ENCODE measurements at places on chromosomes 12 and 14.

DNA sequence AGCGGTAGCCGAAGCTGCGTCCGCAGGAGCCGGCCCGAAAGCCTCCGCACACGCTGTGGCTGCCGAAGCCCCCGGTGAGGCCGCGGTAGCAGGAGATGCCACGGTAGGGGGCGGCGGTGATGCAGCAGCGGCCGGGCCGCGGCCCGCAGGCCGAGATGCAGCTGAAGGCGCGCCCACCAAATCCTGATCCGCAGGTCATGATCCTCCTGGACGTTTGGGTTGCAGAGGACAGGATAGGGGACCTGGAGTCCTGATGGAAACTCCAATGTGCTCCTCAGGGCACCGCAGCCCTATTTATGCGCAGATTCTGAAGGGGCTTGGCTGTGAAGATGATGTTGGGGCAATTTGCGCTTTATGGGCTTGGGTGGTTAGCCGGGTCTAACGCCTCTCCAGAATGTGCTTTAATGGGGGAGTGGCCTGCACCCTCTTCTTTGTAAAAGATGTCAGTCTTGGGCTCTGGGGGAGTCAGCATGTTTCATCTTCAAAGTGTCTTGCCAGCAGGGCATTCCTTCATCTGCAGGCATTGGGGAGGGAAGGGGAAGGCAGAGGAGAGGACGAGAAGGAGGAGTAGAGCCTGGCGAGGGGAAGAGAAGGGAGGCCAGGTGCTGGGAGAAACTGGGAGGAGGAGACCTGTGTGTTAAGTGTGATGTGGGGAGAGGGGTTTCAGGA lies at the start of gene KRT81:
KRT81 (minus strand) TSS at position 268 of the 669 bp plus-strand sequence; CDS start at position 199, 69 bp downstream.
- no peak for DNase-seq

DNA sequence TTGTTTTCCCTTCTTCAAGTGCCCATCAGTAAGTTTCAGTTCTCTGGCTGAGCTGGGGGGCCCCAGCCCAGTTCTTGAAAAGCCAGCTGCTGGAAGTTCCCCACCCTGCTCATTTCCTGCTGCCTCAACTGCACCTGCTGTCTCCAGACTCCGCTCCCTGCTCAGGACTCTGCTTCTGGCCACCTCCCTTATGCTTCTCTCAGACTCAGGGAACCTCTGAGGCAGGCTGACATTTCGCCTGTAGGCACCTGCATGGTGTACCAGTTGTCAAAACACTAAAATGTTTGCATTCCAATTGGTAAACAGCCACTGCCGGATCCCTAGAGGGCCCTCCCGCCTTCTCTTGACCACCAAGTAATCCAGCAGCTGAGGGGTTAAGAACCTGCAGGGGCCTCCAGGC lies 136.5 kb upstream of the VRK1 start:
- DNase-seq, result no peak

DNA sequence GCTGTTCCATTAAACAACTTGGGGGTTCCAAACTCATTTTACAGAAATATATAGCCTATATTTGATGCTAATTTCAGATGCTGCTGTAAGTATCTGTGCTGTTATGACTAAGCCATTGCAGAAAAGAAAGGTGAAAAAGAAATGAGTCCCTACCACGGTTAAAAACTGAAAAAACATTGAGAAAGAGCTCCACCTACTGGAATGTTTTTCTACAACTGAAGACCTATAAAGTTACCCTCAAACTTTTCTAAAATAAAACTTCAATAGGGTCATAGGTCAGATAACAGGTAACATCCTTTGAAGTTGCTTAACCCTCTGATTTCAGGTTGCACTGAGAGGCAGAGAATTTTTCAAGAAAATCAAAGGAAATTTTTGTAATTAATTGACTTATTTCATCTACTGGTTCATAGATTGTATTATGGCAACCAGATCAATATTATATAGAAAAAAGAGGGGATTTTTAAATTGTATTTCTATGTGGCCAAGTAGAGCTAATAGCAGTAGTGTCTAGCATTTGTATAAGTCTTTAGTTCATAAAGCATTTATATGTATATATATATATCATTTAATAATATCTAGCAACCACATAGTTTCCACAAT lies 279.9 kb downstream of the RPS29 start:
- no peak for DNase-seq

- no peak for DNase-seq
Observed at GRCh38 chr12:15787778-15788177, 1.4 kb downstream of the EPS8 start.

GRCh38 chr12:13772264-13772663 lies 209.1 kb downstream of the GRIN2B start:
- DNase-seq, result no peak

DNA sequence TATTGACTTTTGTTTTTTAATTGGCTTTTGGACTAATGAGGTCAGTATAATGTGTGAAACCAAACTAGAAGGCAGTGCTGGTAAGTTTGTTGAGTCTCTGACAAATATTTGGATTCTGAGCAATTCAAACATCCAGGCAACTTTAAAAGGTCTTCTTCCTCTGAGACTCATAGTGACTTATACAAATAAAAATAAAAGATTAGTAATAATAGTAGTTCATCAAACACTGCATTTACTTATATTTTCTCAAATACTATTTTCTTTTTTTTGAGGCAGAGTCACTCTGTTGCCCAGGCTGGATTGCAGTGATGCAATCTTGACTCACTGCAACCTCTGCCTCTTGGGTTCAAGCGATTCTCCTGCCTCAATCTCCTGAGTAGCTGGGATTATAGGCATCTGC lies 337.9 kb downstream of the DAD1 start:
- no peak for DNase-seq

DNA sequence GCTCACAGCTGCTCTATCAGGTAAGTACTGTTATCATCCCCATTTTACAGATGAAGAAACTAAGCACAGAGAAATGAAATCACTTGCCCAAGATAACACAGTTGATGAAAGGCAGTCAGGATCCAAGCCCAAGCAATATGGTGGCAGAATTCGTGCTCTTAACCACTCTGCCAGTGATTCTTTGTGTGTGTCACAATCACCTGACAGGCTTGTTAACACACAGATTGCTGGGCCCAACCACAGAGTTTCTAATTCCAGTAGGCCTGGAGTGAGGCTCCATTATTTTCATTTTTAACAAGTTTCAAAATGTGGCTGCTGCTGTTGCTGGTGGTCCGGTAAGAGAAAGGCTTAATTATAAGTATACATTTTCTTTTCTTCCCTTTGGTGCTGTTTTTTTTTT lies 134.2 kb downstream of the TGFB3 start:
- DNase-seq, result no peak

DNA sequence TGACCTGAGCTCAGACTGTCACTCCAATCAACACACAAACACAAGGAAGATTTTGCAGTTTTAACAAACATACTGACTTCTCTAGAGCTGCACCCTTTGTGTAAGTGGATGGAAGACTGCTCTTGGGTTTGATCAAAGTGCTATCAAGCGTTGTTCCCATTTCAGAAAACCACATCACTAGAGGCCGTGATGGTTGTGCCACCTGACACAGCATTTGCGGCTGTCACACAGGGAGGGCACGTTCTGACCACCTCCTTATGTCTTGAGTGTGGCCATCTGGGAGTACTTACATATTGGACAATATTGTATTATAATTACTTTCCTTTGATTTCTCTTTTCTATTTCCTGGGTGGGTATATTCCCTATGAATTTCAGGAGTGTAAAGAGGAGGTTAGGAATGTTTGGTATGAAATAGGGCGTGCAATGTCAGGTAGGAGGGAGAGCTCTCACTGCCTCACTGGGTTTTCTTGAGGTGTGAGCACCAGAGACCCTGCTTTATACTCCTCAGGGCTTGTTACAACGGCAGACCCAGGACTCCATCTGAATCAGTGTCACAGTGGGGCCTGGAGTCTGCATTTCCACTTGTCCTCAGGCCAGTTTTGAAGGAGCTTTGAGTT lies 74.3 kb downstream of the SYNE3 start:
- no peak for DNase-seq

- DNase-seq, result no peak
Observed at GRCh38 chr12:12020762-12021161, 50.0 kb upstream of the BCL2L14 start.

GRCh38 chr12:26732005-26732908 lies 100.7 kb downstream of the ITPR2 start:
- no peak for DNase-seq

DNA sequence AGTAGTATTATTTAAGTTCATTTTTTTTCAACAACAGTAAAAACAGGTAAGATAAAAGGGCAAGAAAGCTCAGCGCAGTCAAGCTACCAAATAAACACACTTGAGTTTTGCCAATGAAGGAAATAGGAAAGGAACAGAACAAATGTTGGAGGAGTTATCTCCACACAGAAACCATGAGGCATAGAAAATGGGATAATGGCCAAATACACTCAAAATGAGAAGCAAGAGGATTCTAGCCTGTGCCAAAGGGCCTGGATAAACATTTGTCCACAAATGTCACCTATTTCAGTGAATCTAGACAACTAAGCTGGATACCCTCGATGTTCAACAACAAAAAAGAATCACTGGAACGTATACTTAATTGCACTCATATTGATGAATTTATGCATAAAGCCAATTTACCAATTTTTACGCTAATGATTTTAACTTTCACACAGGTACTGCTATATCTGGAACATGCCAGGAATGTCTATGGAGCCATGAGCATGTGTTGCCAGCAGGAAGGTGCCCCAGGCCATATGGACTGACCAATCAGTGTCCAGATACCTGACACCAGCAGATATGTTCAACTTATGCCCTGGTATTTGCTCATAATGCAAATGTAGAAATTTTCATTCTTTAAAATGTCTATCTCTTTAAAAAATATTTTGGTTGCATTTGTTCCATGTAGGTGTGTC lies 21.1 kb downstream of the ST8SIA1 start:
- no peak for DNase-seq

GRCh38 chr12:93563807-93564538 lies 8.5 kb upstream of the SOCS2 start:
- DNase-seq, result no peak

GRCh38 chr14:87492561-87492960 lies 500.4 kb downstream of the GALC start:
- no peak for DNase-seq

DNA sequence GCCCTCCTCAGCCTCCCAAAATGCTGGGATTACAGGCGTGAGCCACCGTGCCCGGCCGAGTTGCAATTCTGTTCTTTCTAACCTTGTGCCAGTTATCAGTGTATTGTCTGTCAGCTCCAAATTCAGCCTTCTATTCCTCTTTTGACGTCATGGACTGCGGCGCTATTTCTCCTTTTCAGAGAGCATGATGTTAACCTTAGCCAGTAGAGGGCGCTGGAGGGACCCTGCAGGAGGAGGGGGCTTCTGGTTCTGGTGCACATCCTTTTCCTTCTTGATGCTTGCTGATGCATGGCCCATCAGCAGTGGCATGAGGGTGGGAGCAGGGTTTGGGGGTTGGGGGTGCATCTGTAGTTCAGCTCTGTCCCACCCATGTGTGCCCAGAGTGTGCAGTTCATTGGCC lies 179.3 kb upstream of the RMST start:
- DNase-seq, result no peak
